ENCODE measurements at places on chromosomes 5 and 9. TPM values are rescaled to one million over a fixed set of nuclear protein-coding genes. Genes with fewer than 3 reads are reported as not detected.

GAS1 gene
- total RNA-seq, result not detected

FBN2 gene
- total RNA-seq, result 0.09 TPM

SPINK6 gene
- not detected for total RNA-seq

TLR4 gene
- total RNA-seq, result not detected

GPBP1 gene
- 91.7 TPM for total RNA-seq

ANKRD34B gene
- 0.25 TPM for total RNA-seq

TNFSF8 gene
- 26.9 TPM for total RNA-seq

FLT4 gene
- 2.6 TPM for total RNA-seq

DMRT3 gene
- not detected for total RNA-seq

PCDHB7 gene
- not detected for total RNA-seq

DNA sequence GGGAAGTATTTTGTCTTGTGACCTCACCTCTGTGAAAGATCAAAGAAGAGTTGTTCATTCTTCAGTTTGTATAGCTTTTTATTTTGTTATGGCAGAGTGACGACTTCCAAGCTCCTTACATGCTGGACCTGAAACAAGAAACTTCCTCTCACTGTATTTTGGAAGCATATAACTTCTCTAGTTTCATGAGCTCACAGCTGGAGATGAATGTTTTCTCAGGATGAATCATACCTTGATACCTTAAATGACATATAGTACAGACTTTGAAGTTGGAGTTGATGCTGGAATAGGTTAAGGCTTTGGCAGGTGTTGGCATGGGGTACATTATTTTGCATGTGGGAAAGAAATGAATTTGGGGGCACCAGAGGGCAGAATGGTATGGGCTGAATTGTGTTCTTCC lies 112.5 kb downstream of the SLC25A46 start:
- no peak for DNase-seq

DNA sequence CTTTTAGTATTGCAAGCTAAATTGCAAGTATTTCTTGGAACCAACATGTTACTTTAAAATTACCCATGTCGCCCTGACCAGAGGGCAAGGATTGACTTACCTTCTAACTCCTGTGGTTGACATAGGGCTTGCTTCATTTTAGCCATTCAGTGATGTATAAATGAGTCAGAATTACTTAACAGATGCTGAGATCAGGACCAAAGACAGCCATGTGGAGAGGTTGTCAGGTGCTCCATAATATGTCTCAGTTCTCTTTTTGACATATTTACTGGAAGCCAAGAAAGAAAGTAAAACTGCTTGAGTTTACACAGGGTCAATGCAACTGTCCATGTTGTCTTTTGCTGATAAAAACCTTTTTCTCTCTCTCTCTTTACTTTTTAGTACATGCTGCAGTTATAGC lies 33.2 kb downstream of the F2RL2 start:
- no peak for DNase-seq

- DNase-seq, result no peak
Observed at GRCh38 chr9:21095561-21095960, 17.8 kb upstream of the IFNB1 start.

- DNase-seq, result no peak
Observed at GRCh38 chr5:56525113-56525512, 290.2 kb upstream of the MAP3K1 start.

DNA sequence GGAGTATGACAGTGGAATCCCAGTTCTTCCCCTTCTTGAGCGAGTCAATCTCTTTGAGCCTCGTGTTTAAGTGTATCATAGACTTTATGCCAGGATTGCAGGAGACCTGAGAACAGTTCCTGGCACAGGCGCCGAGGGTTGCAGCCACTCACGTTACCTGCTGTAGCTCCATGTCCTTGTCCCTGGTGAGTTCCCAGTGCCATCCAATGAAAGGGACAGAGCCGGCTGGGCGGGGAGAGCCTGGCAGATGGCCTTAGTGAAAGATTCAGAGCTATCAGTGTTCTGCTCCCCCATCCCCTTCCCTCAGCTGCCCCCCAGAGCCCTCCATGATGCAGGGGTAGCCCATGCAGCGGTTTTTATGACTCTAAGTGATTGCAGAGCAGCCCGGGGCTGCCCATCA lies 554.0 kb downstream of the BNC2 start:
- no peak for DNase-seq

GRCh38 chr5:122311497-122311960 lies 508 bp upstream of the SNCAIP start:
- no peak for DNase-seq

GRCh38 chr5:93054424-93055163 lies 526.4 kb downstream of the NR2F1-AS1 start:
- no peak for DNase-seq

GRCh38 chr5:107964722-107965121 lies 294.0 kb upstream of the EFNA5 start:
- DNase-seq, result no peak

GRCh38 chr9:127535834-127536233 lies 76.2 kb upstream of the STXBP1 start:
- no peak for DNase-seq

- DNase-seq, result no peak
Observed at GRCh38 chr5:166018716-166019115, 2272.7 kb upstream of the WWC1 start.

- DNase-seq, result no peak
Observed at GRCh38 chr5:96297290-96297689, 135.8 kb downstream of the PCSK1 start.

- no peak for DNase-seq
Observed at GRCh38 chr5:32627219-32627870, 42.0 kb downstream of the SUB1 start.

GRCh38 chr9:89525446-89526374 lies 27.8 kb upstream of the SEMA4D start:
- no peak for DNase-seq

GRCh38 chr9:137530331-137530730 lies 19.9 kb downstream of the PNPLA7 start:
- DNase-seq, result no peak

GRCh38 chr9:87765521-87765920 lies 39.6 kb downstream of the CTSL start:
- DNase-seq, result no peak

DNA sequence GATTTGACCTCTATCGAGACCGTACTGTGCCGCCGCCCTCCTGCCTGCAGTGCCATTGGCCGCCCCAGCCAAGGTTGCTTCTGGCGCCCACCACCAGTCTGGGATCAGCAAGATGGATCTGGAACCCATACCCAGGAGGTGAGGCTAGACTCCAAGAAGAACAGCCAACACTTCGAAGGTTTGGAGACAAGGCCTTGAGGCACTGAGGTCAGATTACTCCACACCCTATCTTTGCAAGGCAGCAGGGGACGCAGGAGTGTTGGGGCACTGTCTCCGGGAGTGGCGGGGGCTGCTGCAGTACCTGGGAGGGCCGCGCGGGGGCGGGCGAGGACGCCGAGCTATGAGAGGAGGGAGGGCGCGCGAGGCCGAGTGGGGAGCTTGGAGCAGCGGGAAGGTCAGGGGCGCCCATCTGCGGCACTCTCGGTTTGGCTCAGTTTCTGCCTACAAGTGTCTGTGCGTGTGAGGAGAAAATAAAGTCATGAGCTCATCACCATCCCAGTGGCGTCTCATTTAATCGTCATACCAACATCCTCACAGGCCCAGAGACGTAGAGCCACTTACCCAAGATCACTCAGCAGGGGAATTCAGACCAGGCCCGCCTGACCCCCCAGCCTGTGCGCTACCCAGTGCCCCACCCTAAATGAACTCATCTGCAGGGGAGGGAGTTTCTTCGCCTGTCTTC lies 20.5 kb upstream of the PSD2 start:
- DNase-seq, result peak; percentile 74

DNA sequence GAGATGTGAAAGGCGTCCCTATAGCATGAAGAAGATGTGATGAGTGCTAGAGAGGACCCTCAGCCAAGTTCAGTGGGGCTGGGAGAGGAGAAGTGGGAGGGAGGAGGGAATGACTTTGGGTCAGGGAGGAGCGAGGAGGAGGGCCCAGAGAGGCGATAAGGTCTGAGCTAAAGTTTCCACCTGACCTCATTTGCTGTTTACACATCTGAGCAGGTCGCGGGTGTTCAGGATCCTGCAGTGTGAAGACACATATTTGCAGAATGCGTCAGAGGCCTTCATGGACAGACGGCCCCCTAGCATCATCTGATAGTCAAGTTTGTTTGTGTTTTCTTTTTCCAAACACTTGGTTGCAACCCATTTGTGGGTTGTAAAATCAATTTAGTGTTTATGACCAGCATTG lies 18.9 kb upstream of the IGFBPL1 start:
- DNase-seq, result no peak

DNA sequence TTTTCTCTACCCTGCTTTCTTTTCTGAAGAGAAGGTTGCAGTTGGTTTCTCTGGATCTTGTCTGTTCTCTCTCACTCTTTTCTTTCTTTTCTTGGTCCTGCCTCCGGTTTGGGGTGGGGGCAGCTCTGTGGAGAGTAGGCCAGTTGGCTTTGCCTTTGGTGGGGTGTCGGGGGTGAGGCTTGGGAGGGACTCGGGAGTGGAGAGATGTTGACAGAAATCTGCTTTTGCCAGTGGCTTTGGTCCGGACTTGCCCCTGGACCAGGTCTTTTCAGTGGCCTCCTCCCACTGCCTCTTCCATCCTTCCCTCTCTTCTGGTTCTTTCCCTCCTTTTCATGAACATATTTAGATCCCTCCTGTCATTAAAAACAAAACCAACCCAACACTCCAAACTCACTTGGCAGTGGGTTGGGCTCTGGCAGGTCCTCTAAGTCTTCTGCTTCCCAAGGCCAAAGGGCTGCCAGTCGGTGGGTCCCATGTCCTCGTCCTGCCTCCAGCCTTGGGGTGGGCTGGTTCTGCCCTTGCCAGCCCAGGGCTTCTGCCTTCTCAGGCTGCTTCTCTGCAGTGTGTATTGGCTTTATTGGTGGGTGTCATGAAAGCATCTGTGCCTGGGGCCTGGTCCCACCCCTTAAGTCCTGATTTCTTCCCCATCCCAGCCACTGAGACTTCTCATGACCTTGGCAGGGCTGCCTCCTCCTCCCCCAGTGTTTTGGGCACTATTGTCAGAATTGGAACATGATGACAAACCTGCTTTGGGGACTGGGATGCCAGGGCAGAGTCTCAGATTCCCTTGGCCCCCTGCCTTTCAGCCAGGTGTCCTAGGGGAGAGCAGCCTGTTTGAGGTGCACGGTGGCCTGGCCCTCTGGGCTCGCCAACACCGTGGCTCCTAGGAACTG lies 16.9 kb downstream of the ANKRD33B start:
- DNase-seq, result peak; percentile 43

DNA sequence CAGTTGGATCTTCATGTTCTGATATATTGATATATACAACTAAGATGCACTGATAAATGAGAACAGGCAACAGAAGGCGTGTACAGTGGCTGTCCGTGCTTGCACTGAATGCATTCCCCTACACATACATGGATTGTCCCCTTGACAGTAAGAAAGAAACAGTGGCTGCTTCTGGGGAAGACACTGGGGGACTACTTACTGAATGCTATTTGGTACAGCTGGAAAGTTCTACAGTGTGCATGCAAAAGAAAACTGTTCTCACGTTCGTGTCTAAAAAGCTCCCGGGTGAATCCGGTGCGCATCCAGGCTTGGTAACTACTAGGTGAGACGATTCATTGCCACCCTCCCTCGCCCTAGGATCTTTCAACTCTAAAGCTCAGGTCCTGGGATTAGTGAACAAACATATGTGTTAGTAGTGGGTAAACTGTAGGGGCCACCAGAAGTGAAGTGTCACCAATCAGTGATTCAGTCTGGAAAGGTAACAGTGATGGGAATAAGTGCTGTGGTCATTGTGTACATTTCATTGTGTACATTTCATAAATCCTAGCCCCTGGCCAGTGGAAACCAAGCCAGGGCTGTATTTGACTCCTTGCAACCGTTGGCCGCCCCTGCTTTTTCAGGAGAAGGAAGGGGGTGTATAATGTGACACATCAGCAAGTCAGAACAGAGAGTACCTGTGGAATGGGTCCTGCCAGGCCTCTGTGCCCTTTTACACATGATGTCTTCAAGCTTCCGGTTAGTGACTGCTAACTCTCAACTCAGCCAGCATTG lies 46.3 kb upstream of the BOD1 start:
- DNase-seq, result no peak

- no peak for DNase-seq
Observed at GRCh38 chr5:173720953-173721600, 104.6 kb upstream of the BOD1 start.

DNA sequence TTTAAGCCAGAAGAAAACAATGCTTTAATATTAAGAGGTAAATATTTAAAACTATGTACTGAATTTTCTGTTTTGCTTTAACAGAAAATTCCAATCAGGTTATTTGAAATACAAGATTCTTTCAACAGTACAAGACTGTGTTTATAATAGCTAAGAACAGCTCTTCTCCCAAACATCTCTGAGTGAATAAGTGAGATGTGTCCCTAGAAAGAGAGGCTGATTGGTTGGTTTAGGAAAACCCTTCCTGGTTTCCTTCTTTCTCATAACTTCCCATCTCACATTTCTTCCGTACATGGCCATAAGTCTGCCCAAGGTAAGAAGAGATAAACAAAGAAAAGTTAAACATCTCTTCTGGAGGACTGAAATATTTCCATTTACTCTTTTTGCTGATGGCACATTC lies 145.9 kb downstream of the FANCC start:
- DNase-seq, result no peak

DNA sequence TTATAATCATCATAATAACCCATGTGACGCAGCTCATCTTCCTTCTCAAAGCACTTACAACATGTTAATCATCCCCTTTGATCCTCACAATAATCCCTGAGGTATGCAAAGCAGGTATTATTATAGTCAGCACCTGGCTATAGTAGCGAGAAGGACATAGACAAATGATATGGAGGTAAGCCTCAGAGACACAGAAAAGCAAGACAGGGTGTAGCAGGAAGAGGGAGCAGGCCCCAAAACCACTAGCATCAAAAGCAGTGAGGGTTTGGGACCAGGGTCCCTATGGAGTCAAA lies 139.2 kb upstream of the SLC30A5 start:
- no peak for DNase-seq

Data from activated naive CD4-positive, alpha-beta T cell treated with anti-CD3 and anti-CD28 coated beads, Interleukin-2, amount 50 U/mL, for 72 hours (primary cell).